ENCODE measurements at places on chromosomes 2 and 18.

DNA sequence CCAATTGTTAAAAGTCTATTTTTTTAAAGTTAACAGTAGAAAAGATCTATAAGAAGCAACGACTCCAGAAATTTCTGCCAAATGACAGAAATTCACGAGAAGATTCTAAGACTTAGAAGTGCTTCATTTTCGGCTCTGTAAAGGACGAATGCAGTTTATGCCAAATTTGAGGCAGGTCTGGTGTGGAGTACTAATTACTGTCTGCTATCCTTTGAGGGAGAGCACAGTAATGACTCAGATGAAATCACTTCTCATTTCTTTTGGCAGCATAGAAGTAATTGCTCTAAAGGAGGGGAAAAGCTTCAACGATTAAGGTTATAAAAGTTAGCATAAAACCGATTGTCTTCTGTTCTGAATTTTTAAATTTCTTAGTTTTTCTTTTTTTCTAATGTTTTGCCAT, 11.4 kb downstream of the G6PC2 start:
- DNase-seq = no peak

DNA sequence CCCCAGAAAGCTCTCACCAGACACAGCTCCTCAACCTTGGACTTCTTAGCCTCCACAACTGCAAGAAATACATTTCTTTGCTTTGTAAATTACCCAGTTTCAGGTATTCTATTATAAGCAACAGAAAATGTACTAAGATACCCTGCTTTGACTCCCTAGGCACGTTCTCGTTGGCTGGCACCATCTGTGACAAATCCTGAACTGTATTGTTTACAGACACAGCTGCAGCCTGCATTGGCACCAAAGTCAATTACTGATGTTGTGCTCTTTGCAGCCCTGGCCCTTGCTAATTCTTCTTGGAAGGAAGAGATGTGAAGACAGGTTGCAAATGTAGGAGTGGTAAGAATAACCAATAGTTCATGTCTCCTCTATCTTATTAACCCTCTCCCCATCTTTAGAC, 72.7 kb upstream of the FAM136A start:
- DNase-seq = no peak

GRCh38 chr18:23619388-23619881, 33.1 kb upstream of the NPC1 start:
- DNase-seq = no peak

DNA sequence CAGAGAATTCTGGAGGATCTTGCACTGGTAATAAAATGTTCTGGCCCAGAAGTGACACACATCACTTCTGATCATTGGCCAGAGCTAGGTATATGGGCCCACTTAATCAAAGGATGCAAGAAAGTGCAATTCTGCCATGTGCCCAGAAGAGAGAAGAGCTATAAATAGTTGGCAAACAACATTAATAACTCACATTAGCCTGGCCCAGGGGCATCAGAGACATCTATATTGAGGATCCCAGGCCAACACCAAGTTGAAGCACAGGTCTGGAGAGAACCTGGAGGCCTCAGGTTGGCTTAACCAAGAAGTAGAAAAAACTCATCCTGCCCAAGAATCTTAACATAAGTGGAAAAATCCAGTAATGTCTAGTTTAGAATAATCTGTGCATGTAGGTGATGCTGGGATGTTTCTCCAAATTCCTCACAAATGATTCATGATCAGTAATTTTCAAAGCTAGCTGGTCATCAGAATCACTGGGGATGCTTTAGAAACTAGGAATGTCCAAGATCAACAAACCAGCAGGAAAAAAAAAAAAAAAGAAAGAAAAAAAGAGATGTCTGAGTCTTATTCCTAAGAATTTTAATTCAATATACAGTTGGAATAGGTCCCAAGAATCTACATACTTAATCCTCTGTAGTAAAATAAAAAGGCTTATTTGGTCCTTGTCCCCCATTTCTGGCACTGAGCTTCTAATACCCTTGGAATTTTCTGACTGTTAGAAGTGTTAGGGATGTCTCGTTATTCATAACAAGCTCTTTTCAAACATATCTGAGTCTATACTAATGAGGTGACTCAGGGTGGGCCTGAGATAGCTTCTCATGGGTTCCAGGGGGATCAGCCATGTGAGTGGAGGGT, 35.0 kb upstream of the EVA1A start:
- no peak for DNase-seq
